A673 (cell line): ENCODE measurements at places on chromosomes 11 and 22. TPM values are rescaled to one million over a fixed set of nuclear protein-coding genes. Genes with fewer than 3 reads are reported as not detected.
A peak's percentile ranks its signal among the peaks of the same experiment; 100 is the strongest.

- DNase-seq: peak; percentile 47
Observed at GRCh38 chr11:109747839-109748238, 325.8 kb downstream of the C11orf87 start.

DNA sequence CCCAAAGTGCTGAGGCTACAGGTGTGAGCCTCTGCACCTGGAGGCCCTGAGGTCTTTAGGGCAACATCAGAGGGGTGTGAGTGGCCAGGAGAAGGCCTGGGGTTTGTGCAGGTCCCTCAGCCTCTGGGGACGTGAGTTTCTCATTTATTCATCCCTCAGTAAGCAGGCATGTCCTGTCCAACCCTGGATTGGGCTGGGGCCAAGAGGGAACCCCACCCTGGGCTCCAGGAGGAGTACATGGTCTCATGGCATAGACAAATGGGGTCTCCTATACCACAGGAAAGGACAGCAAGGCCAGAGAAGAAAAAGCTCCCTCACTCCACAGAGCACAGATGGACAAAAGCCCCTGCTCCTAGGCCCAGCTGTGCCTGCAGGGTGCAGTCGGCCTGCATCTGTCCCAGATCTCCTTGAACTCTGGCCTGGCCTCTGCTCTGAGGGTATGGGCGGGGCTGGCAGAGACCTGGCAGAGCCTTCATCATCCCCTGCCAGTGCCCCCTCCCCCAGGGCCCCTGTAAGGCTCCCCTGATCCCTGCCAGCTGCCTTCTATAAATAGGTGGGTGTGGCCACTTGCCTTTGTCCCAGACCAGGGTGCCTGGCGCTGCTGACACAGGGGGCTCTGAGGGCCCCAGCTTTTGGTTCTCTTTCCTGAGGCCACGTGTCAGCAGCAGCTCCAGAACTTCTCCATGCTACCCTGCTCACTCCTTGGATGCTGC, 34.6 kb downstream of the A4GALT start:
- DNase-seq: no peak

GRCh38 chr22:44329179-44329796, 16.5 kb upstream of the SHISAL1 start:
- DNase-seq: peak; percentile 35

GRCh38 chr22:33119044-33119443, 60.9 kb upstream of the SYN3 start:
- no peak for DNase-seq

- no peak for DNase-seq
Observed at GRCh38 chr11:66686100-66686785, 8.6 kb upstream of the RBM4B start.

- no peak for DNase-seq
Observed at GRCh38 chr11:12728417-12728816, 54.2 kb downstream of the TEAD1 start.

DNA sequence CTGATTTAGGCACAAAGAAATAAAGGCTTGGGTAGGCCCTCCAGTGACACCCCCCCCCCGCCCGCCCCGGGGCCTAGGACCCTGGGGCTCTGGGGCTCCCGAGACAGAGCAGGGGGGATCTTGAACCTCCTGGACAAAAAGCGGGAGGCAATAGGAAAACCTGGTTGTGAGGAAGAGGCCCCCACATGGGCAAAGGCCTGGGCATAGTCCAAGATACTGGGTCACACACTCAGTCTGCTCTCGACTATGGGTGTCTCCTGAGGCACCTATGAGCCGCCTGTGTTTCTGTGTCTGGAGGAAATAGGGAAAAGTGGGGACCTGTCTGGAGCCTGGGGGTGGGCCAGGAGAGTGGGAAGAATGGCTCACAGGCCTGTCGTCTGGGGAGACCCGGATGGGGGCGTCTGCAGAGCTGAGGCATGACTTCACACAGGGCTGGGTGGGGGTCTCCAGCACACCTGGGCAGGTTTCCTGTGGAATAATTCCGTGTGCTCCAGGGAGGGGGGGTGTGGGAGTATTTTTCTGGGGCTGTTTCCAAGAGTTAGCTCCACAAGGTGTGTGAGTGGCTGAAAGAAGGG, 2.4 kb upstream of the MN1 start:
- no peak for DNase-seq

GRCh38 chr11:3614742-3615171, 27.0 kb downstream of the ART5 start:
- DNase-seq: no peak

DNA sequence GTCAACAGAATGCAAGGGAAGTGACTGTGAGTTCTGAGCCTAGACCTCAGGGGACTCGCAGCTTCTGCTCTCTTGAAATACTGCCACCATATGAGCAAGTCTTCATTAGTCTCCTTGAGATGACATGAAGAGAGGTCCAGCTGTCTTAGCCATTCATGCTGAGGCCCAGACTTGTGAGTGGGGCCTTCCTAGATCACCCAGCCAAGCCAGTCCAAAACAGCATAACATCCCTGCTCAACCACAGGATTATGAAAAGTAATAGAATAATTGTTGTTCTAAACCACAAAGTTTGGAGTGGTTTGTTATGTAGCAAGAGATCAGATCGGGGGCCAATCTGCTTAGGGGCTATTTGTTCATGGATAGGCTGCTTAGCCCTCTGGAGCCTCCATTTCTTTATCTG, 54.9 kb upstream of the HTATIP2 start:
- DNase-seq: no peak

DNA sequence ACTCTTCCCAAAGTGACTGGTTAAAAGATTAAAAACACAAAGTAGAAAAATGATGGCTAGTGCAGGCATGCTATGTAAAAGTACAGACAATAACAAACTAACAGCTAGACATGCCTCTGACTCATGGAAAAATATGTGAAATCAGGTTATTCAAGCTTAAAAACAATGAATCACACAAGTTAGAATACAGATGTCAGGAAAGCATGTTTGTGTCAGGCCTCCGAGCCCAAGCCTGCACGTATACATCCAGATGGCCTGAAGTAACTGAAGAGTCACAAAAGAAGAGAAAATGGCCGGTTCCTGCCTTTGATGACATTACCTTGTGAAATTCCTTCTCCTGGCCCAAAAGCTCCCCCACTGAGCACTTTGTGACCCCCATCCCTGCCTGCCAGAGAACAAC, 110.1 kb downstream of the NOX4 start:
- peak; percentile 4 for DNase-seq

The TMEM191B gene
- not detected in 2 replicates for total RNA-seq

The APOBEC3H gene
- total RNA-seq: not detected in 2 replicates

The MRGPRD gene
- total RNA-seq: not detected in 2 replicates

The MGAT3 gene
- 2.7 and 5.8 TPM in 2 replicates for total RNA-seq
